NCI-H2171 treated with DMSO at 0.1 percent for 48 hours (cell line): ENCODE measurements at places on chromosomes 5 and 9.
A peak's percentile ranks its signal among the peaks of the same experiment; 100 is the strongest.

DNA sequence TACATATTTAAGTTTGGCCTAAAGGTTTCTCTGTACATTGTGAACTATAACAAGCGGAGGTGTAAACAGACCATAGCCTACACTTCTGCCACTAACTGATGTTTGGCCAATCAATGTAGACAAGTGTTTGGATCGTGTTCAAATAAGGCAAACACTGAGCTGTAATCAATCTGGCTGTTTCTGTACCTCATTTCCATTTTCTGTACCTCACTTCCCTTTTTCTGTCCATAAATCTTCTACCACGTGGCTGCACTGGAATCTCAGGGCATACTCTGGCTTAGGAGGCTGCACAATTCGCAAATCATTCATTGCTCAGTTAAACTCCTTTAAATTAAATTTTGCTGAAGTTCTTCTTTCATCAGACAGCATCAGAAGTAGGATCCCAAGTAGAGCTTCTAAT lies 140.9 kb downstream of the SLC25A46 start:
- no peak for DNase-seq

DNA sequence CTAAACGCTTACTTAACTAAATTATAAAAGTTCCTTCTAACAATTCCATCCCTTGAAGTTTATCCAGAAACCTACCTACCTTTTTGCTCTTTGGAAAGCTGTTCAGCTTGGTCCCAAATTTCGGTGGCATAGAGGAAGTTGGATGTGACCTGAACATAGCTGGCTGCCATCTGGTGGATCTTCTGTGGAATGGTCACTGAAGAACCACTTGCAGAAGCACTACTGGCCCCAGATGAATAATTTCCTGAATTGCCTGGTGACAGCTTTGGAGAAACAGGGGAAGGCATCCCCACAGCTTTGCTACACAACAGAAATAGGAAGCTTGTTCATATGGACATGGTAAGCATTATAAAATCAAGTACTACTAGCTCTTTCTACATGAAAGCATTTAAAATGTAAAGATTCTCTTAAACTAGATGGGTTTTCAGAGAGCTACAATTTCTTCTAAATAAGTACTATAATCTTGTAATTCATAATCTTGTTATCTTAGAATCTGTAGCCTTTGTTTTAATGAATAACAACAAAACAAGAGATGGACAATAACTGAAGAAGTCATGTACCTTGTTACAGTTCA lies 9.9 kb downstream of the LEAP2 start:
- peak; percentile 56 for DNase-seq

DNA sequence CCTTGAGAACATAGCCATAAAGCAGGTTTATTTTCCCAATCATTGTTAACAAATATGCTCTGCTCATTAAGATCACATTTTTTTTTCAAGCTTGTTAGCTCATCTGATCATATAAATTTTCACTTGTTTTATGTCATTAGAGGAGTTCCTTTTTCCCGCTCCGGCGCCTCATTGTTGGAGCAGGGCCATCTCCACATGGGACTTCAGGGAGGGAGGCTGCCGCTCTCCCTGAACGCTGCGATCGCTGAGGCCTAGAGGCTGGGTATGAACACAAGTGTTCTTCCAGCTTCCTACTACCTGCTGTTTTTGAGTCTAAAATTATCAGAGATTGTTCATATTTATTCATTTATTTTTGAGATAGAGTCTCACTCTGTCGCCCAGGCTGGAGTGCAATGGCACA lies 246.9 kb downstream of the MPDZ start:
- DNase-seq = no peak

DNA sequence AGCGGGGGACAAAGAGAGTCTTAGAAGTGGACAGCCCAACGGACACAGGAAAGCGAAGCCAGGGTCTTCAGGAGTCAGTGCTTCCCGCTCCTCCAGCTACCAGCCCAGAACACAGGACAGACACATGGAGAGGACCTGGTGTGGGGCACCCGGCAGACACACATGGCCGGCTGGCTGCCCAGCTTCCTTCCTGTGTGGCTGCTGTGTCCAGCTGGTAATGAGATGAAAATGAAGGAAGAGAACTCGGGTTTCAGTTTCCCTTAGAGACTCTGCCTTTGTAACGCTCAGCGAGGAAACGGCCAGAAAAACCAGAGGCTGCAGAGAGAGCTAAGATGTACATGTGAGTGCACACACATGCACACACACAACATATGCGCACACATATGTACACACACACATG lies 87.5 kb downstream of the SECISBP2 start:
- DNase-seq = no peak

GRCh38 chr5:53063176-53063575 lies 46.4 kb downstream of the MOCS2 start:
- no peak for DNase-seq

GRCh38 chr9:116695438-116695837 lies 8.3 kb downstream of the TRIM32 start:
- DNase-seq = no peak

- peak; percentile 22 for DNase-seq
Observed at GRCh38 chr5:94503677-94504076, 114.7 kb downstream of the KIAA0825 start.

DNA sequence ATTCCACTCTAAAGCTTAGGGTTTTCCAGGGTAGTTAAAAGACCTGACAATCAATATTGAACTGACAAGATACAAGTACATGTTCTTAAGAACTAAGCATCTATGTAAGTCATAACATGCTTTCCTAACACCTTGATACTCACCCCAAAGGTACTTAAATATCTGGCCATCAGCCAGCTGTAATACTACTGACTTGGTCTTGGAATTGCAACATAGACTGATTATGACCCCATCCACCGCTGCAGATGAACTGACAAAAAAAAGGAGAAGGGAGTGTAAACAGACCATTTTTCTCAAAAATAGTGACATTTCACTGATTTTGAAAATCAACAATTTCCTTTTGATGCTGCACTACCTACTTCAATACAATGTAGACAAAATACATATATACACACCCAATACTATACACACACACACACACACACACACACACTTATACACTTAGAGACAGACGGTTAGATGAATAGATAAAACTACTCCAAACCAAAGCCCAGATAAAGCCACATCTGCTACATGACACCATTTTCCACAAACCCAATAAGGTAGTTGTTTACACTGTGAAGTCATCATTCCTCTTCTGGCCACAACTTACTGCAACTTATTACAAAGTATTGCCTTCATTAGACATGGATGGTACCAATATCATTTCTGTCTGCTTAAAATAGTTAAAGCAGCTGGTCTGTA lies 30.4 kb downstream of the ELP1 start:
- peak; percentile 14 for DNase-seq

DNA sequence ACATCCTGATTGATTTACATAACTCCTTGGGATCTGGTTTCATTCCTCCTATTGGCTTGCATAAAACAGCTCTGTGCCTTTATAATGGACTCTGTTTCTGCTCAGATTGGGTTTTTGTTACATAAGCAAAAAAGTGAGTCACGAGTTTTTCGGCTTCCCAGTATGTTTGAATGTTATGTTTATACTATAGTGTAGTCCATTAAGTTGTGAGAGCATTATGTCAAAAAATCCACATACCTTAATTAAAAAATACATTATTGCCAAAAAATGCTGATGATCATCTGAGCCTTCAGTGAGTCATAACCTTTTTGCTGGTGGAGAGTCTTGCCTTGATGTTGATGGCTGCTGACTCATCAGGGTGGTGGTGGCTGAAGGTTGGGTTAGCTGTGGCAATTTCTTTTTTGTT lies 144.6 kb downstream of the CCDC171 start:
- no peak for DNase-seq
